A549 treated with CORT108297 at 1 μM for 4 hours (cell line): ENCODE measurements at places on chromosomes 3 and 15. TPM values are rescaled to one million over a fixed set of nuclear protein-coding genes. Genes with fewer than 3 reads are reported as not detected.

Gene PLXNB1
- total RNA-seq = 13.4 to 17.7 TPM (median 15.7 TPM) in 5 replicates

Gene NUP210
- total RNA-seq = 29.5 to 42.6 TPM (median 40.7 TPM) in 5 replicates

Gene AMOTL2
- total RNA-seq = 37.2 to 46.2 TPM (median 44.0 TPM) in 5 replicates

Gene IMPG2
- 0.01 TPM in 1 of 5 replicates, not detected in the others for total RNA-seq

Gene PARP15
- not detected in 5 replicates for total RNA-seq

Gene CRABP1
- 1.6 to 2.3 TPM (median 1.8 TPM) in 5 replicates for total RNA-seq

Gene WWTR1
- total RNA-seq = 92.7 to 122 TPM (median 112 TPM) in 5 replicates

Gene PIGZ
- total RNA-seq = 1.1 to 1.8 TPM (median 1.6 TPM) in 5 replicates

Gene RPUSD2
- total RNA-seq = 11.1 to 17.0 TPM (median 15.5 TPM) in 5 replicates

Gene MYO1E
- 168 to 269 TPM (median 226 TPM) in 5 replicates for total RNA-seq

Gene ZPLD1
- 0.03 to 0.07 TPM (median 0.05 TPM) in 4 of 5 replicates, not detected in the other for total RNA-seq

Gene RBP2
- total RNA-seq = not detected in 5 replicates

Gene PPARG
- 36.5 to 40.3 TPM (median 39.3 TPM) in 5 replicates for total RNA-seq

Gene CASR
- not detected in 5 replicates for total RNA-seq

Gene NUSAP1
- 61.3 to 86.8 TPM (median 68.6 TPM) in 5 replicates for total RNA-seq

Gene PLCH1
- 0.95 to 1.2 TPM (median 1.0 TPM) in 5 replicates for total RNA-seq

Gene RTP3
- total RNA-seq = not detected in 5 replicates

Gene C15orf39
- 24.7 to 34.0 TPM (median 32.7 TPM) in 5 replicates for total RNA-seq

Gene SI
- not detected in 5 replicates for total RNA-seq

Gene TEX9
- total RNA-seq = 3.8 to 5.0 TPM (median 4.6 TPM) in 5 replicates

Gene TPRG1
- 0.11 to 0.28 TPM (median 0.15 TPM) in 5 replicates for total RNA-seq

Gene AADACL2
- not detected in 5 replicates for total RNA-seq

Gene ACKR4
- not detected in 5 replicates for total RNA-seq

Gene RUBCN
- total RNA-seq = 7.0 to 10.3 TPM (median 9.1 TPM) in 5 replicates

Gene MOBP
- total RNA-seq = 0.06 to 0.07 TPM in 2 of 5 replicates, not detected in the others

Gene OR5K1
- total RNA-seq = not detected in 5 replicates

Gene TTC21A
- total RNA-seq = 0.91 to 2.8 TPM (median 1.9 TPM) in 5 replicates

Gene GHSR
- not detected in 5 replicates for total RNA-seq

Gene TIPIN
- 22.4 to 30.0 TPM (median 24.9 TPM) in 5 replicates for total RNA-seq

Gene GRAMD1C
- 0.23 to 1.2 TPM (median 0.43 TPM) in 5 replicates for total RNA-seq

Gene SH2D7
- not detected in 5 replicates for total RNA-seq

Gene DNAH12
- total RNA-seq = 0.03 to 0.15 TPM (median 0.13 TPM) in 5 replicates

Gene PCOLCE2
- total RNA-seq = 28.4 to 37.5 TPM (median 29.0 TPM) in 5 replicates

Gene GOLGA6L7
- total RNA-seq = not detected in 5 replicates

Gene TMC3
- not detected in 5 replicates for total RNA-seq

Gene SERPINI2
- not detected in 5 replicates for total RNA-seq
